Esophagus mucosa (tissue), 1 donor: ENCODE measurements at places on chromosomes 13 and 19. TPM values are rescaled to one million over a fixed set of nuclear protein-coding genes. Genes with fewer than 3 reads are reported as not detected.

R3HDM4 gene
- total RNA-seq, result 59.2 TPM

FREM2 gene
- 0.40 TPM for total RNA-seq

DAND5 gene
- total RNA-seq, result not detected

SIGLEC14 gene
- total RNA-seq, result 0.80 TPM

VSTM1 gene
- total RNA-seq, result not detected

TMEM255B gene
- total RNA-seq, result 1.8 TPM

TDRD3 gene
- 19.0 TPM for total RNA-seq

GSX1 gene
- not detected for total RNA-seq

CEACAM8 gene
- not detected for total RNA-seq

FFAR2 gene
- 1.8 TPM for total RNA-seq

PSG11 gene
- total RNA-seq, result not detected

PSG2 gene
- not detected for total RNA-seq

TEX101 gene
- total RNA-seq, result 3.3 TPM

NAPSA gene
- total RNA-seq, result 0.40 TPM

LGALS4 gene
- total RNA-seq, result 0.40 TPM

TNFSF9 gene
- 4.7 TPM for total RNA-seq

MEIOSIN gene
- not detected for total RNA-seq

MAU2 gene
- 33.4 TPM for total RNA-seq

EPS8L1 gene
- total RNA-seq, result 199 TPM

GGN gene
- total RNA-seq, result not detected

SLC5A5 gene
- total RNA-seq, result not detected

PRRG2 gene
- 13.2 TPM for total RNA-seq

MISP3 gene
- total RNA-seq, result 3.4 TPM

GPR4 gene
- 0.56 TPM for total RNA-seq

IFNL1 gene
- not detected for total RNA-seq

ZNF729 gene
- total RNA-seq, result not detected

ZFP28 gene
- 3.6 TPM for total RNA-seq

KCNC3 gene
- total RNA-seq, result 0.48 TPM

SERPINE3 gene
- total RNA-seq, result not detected

KLF5 gene
- total RNA-seq, result 302 TPM

KCNN4 gene
- 4.1 TPM for total RNA-seq

NDUFB7 gene
- total RNA-seq, result 186 TPM

ZNF99 gene
- total RNA-seq, result not detected

LACC1 gene
- total RNA-seq, result 5.8 TPM

ZNF473 gene
- 6.7 TPM for total RNA-seq

ACTMAP gene
- total RNA-seq, result 5.4 TPM

LRFN3 gene
- total RNA-seq, result 7.7 TPM

GARIN5A gene
- total RNA-seq, result 1.1 TPM
